ENCODE measurements at places on chromosomes 11 and 22. TPM values are rescaled to one million over a fixed set of nuclear protein-coding genes. Genes with fewer than 3 reads are reported as not detected.

The CRYBB3 gene
- total RNA-seq = 325 TPM

The CADM1 gene
- total RNA-seq = 455 TPM

The C11orf42 gene
- not detected for total RNA-seq

The RIBC2 gene
- 4.8 TPM for total RNA-seq

The MUC2 gene
- not detected for total RNA-seq

All from camera-type eye (tissue), 1 donor.